ENCODE measurements at places on chromosomes 11 and 22.

DNA sequence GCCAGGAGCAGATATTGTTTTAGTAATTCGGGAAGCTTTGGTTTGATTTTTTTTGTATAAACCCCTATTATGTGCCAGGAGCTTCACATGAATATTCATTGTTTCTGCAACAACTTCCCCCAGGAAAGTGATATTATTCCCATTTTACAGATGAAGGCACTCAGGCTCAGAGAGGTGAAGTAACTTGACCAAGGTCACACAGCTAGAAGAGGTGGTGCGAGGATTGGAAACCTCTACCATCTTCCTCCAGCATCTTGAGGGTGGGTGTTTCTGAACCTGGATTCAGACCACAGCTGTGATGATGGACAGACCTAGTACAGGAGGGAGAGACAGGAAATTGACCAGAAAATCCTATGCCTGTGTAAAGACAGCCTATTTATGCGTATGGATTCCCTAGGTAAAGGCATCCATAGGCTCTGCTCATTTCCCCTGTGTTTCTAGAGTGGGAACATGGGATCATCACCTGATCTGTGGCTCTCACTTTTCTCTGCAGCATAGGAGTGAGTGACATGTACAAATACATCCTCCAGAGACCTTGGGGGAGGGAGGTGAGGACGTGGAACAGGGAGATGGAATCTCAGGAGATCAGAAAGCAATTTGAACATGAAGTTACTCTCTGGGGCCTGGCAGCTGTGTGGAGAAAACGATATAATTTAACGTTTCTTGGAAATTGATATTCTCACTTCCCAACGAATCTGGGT, 81.4 kb downstream of the TSPAN18 start:
- no peak for DNase-seq
- no peak overlapping the region for H3K27ac ChIP-seq
- H3K4me3 ChIP-seq: no peak overlapping the region
- no peaks in the 10 kb centered on the region for H3K36me3 ChIP-seq
- peaks cover 5% of the 10 kb centered on the region for H3K4me1 ChIP-seq

DNA sequence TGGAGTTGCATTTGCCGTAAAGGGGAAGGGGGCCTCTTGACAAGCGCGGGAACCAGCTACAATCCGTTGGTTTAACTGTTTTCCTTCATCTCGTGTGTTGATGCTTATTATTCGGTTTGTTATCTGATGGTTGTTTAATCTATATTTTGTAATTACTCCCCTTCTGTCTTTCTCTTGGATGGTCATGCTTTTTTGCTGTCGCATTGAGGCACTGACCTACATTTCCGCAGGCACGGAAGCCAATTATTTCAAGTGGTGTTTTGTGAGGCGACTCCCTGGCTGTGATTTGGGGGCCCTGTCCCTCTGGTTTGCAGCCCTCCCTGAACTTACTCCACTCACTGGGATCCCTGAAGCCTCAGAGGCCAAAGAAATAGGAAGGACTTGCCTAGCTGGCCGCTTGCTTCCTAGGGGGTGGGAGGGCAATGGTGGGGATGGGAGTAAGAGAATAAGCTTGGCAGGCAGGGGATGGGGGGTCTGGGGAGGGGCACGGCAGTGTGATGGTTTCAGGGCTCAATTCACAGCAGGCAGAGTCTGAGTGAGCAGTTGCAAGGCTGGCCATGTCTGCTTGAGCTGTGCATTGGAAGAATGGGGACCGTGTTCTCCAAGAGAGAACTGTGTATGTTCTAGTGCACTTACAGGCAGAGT, 165.8 kb upstream of the B3GAT1 start:
- H3K27ac ChIP-seq: no peak overlapping the region
- no peak for DNase-seq
- H3K27me3 ChIP-seq: peaks cover 27% of the 10 kb centered on the region
- peaks cover 3% of the 10 kb centered on the region for H3K4me1 ChIP-seq

DNA sequence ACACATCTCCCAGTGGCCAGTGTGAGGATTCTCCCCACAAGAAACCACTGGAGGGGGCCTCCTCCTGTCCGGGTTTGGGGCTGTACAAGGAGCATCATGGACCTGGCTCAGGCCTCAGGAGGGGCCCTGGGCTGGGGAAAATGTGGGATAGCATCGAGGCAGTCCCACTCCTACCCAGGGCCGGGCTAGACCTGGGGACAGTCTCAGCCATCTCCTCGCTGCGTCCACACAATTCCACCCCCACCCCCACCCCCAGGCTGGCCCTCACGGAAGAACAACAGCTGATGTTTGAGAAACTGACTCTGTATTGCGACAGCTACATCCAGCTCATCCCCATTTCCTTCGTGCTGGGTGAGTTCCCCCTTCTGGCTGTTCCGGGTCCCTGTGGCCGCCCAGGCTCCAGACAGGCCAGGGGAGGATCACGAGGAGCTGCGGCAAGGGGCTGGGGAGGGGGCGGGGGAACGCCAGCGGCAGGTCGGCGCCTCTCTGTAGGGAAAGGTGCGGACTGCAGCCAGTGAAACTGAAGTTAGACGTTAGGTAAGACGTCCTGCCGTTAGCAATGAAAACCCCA, 4.8 kb downstream of the BEST1 start:
- peak overlapping the region; percentile 90 for H3K27ac ChIP-seq
- H3K36me3 ChIP-seq: peaks cover 2% of the 10 kb centered on the region
- H3K27me3 ChIP-seq: no peaks in the 10 kb centered on the region
- peak overlapping the region; percentile 51 for H3K4me3 ChIP-seq

- no peaks in the 10 kb centered on the region for H3K27me3 ChIP-seq
- H3K4me1 ChIP-seq: peaks cover 13% of the 10 kb centered on the region
Observed at GRCh38 chr11:122229078-122229477, 113.1 kb upstream of the BLID start.

GRCh38 chr11:132588366-132588765, 943.9 kb downstream of the OPCML start:
- no peaks in the 10 kb centered on the region for H3K36me3 ChIP-seq
- H3K27ac ChIP-seq: no peak overlapping the region
- peaks cover 5% of the 10 kb centered on the region for H3K4me1 ChIP-seq
- H3K4me3 ChIP-seq: no peak overlapping the region
